M059J (cell line): ENCODE measurements at places on chromosomes 3 and 15.
A peak's percentile ranks its signal among the peaks of the same experiment; 100 is the strongest.

- DNase-seq, result no peak
Observed at GRCh38 chr3:105826778-105827634, 41.8 kb downstream of the CBLB start.

- DNase-seq, result peak; percentile 53
Observed at GRCh38 chr15:40501487-40501886, 30.7 kb downstream of the CHST14 start.

DNA sequence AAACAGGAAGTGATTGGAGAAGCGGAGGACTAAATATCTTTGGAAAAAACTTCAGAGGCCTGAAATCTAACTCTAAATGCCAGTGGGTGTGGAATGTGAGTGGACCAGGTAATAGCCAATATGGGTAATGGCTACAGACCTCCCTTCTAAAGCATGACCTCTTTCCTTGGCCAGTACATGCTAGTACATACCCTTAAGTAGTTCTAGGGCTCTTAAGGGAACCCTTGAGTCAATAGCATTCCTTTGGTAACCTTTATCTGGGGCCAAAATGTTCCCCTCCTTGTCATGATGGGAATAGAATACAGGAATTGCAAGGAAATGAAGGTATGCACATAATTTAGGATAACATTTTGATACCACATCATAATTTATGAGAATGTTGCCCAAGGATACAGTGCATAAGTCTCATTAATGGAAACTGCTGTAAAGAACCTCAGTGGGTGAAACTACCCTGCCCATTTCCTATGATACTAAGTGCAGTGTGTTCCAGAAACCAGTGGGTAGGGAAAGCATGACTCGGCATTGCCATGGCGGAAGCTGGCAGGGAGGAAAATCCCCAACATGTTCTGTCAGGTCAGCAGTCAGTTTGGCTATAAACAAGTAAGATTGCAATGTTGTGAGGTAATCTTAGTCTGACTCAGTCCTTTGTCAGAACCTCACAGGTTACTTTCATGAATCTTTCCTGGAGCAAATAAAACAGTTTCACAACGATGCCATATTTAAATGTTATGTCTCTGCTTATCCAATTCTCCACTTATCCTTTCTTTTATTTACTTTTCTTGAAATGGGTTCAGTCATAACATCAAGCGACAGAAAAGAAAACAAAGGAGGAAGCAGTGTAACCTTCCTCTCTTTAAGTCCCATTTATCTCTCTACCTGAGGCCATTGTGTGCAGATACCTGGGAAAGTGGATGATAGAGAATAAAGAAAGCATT lies 23.5 kb upstream of the RAP2B start:
- DNase-seq, result peak; percentile 99

- no peak for DNase-seq
Observed at GRCh38 chr3:128067489-128067888, 15.3 kb downstream of the SEC61A1 start.

DNA sequence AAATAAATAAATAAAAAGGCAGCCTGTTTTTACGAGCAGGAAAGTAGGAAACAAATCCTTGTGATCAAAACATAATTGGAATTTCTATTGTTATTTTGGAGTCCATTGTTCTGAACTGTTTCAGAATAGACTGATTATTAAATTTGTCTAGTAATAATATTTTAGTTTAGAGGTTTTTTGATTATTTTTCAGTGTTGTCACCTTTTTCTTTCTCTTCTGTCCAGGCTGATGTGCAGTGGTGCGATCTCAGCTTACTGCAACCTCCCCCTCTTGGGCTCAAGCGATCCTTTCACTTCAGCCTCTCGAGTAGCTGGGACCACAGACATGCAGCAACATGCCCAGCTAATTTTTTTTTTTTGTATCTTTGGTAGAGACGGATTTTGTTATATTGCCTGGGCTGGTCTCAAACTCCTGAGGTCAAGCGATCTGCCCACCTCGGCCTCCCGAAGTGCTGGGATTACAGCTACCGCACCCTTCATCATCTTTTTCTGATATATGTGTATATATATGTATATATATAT lies 38.0 kb downstream of the KAT2B start:
- DNase-seq, result no peak

GRCh38 chr3:61422945-61423673 lies 138.3 kb upstream of the PTPRG start:
- no peak for DNase-seq

DNA sequence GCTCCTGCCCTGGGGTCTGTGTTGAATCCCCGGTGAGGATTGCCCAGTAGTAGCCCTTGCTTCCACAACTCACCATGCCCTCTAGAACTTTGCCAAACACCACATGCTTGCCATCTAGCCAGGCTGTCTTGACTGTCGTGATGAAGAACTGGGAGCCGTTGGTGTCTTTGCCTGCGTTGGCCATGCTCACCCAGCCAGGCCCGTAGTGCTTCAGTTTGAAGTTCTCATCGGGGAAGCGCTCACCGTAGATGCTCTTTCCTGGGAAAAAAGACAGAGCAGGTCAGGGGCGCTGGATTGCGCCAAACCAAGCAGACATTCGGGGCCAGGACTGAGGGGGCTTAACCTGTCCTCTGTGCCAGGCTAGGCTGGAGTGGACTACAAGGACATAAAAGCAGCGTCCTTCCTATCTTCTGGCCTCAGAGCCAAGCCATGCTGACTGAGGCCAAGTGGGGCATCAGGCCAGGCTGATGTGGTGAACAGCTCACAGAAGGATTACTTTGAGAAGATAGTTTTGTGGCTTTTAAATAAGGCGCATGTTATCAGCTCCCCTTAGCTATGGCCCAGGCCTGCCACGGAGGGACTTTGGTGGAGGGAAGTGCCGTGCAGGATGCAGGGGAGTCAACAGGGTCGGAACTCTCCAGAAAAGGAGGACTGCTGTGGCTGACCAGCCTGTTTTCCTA lies 5.3 kb downstream of the SNX22 start:
- no peak for DNase-seq

DNA sequence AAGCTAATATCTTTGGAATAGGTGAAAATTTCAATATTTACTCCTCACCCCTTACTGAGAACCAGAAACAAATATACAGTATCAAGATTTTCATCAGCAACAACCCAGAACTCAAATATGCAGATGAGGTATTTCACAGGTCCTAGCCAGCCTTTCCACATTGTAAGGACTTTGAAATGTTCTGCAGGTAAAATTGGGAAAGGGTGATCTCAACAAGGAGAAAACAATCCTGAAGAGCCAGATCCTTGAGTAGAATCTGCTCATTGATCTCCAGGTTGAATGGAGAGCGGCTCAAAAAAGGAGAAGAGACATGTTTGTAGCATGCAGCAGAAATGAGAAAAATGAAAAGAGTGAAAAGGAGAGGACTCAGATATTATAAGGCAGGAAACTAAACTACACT lies 493.3 kb upstream of the NAALADL2 start:
- DNase-seq, result no peak

DNA sequence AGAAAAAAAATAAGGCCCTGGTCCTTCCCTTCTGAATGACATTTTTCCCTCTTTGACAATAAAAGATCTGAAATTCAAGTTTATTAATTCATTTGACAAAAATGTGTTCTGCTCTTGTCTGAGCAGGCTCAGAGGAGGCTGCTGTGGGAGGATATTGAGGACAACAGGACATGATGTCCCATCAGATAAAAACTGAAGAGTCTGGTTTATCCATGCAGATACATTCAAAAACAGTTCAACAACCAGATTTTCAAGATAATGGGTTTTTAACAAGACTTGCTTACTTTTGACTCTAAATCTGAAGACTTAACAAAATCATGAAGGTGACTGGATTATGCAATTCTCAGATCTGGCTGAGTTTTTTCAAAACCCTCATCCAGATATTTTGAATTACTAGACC lies 36.9 kb upstream of the STRIT1 start:
- no peak for DNase-seq

DNA sequence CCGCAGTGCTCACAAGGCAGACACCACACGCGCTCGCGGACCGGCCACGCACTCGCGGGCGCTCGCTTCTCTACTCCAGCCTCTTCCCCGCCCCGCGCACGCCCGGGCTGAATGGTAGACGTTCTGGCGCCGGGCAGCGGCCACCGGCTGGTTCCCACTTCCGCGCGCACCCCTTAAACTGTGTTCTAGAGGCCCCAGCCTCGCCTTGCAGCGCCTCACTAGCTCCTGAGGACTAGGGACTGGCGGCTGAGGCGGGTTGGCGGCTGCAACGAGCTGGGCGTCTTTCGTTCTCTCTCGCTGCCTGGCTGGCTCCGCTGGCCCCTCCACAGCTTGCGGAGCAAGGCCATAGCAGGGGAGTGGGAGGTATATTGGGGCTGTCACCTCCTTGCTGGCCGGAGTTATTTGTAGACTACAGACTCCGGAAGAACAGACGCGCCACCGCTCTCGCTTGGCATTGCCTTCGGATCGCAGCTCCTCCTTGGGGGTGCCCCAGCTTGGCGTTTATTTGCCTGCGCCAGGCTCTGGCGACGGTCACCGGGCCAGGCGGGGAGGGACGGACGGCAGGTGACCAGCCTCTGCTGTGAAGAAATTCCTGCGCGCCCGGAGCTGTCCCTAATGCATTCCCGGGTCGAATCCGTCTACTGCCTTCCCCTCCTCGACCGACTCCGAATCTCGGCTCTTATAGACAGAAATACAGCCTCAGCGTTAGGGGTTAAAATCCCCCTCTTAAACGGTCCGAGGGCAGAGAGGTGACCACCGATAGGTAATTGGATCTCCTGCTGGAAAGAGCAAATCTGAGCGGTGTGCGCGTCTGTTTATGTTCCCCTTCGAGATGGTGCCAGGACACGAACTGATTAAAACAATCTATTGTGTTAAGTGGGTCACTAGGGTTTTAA lies 1.3 kb downstream of the GREM1 start:
- DNase-seq, result peak; percentile 23

GRCh38 chr15:52052066-52052935 lies 33.3 kb downstream of the MAPK6 start:
- DNase-seq, result no peak

DNA sequence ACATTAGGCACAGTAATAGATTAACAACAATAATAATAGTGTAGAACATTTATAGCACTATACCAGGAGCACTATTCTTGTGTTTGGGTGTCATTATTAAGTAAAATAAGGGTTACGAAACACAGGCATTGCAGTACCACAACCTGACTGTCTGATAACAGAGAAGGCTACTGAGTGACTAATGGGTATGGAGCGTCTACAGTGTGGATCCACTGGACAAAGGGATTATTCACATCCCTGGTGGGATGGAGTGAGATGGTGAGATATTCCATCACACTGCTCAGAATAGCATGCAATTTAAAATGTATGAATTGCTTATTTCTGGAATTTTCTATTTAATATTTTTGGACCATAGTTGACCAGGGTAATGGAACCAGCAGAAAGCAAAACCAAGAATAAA lies 18.2 kb downstream of the MINDY4B start:
- peak; percentile 9 for DNase-seq

- DNase-seq, result peak; percentile 73
Observed at GRCh38 chr3:46663591-46664135, 29.8 kb downstream of the ALS2CL start.

DNA sequence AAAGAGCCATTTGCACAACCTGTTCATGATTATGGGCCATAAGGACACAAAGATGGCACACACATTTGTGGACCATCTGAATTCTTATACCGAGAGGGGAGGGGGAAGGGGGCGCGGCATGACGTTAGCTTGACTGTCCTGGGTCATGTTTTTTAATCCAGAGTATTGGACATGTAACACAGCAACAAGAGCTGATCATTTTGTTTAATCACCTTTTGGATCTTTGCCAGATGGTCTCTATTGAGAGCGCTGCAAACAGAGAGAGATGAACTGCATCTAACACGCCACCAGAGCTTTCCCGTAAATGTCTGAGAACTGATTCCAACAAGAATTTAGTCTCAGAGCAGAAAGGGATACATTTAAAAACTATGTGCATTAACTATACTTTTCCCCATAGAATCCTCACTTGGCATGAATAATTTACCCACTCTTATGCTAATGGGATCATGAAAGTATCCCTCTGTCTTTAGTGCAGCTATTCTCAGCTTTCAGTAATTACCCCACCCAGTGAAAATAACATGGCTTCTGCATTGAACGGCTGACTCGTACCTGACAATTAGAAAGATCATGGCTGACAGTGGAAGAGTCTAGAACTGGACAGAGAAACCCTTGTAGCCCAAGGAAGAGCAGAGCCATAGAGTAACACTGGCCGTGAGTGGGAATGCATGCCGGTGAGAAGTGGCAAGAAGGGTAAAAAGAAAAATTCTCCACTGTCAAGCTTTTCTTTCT lies 22.6 kb downstream of the MEIS2 start:
- no peak for DNase-seq

- no peak for DNase-seq
Observed at GRCh38 chr3:184236033-184236410, 6.6 kb downstream of the VWA5B2 start.

- no peak for DNase-seq
Observed at GRCh38 chr3:70874196-70874595, 561.8 kb upstream of the MDFIC2 start.

- DNase-seq, result peak; percentile 97
Observed at GRCh38 chr3:100047455-100048141, 66.7 kb downstream of the FILIP1L start.

DNA sequence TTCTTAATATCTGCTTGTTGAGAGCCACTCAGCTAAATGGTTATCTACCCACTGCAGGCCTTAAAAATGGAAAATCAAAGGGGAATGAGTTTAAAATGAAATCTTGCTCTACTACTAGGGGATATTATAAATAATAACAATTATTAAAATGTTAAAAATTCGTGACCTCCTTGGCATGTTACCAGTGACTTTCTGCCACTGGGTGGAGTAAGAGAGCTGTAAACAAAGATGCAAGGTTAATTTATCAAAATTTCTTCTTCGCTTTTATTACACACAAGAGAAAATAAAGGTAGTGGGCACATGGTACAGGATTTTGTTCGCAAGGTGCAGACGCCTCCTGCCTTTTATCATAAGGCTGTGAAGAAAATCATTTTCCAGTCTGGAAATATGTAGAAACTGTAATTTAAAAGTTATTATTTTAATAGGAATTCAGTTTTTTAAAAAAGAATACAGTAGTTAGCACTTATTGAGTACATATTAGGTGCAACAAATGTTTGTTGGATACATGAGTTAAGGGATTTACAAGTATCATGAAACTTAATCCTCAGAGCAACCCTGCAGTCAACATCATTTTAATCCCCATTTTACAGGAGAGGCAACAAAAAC lies 272.6 kb downstream of the SUCLG2 start:
- DNase-seq, result peak; percentile 2

GRCh38 chr3:194407423-194407822 lies 8.4 kb upstream of the GP5 start:
- DNase-seq, result peak; percentile 65

DNA sequence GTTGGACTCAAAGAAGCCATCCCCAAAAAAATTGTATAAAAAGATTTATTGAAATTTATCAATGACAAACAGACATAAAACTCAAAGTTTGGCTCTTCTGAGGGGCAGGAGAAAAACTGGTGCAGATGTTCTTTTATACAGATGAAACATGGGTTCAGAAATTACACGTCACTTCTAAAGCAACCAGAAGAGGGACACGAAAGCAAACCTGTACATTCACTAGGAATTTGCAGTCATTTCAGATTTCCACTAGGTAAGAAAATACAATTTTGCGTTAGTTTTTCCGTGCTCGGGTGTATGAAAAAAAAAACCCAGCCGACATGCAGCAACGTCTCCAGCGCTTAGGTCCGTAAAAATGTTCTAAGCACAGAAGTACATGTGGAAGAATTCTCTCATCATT lies 41.8 kb downstream of the ANP32A start:
- DNase-seq, result no peak

- DNase-seq, result no peak
Observed at GRCh38 chr3:180189310-180189648, 152.5 kb upstream of the PEX5L start.
